Left cardiac atrium (tissue), 4 donors: ENCODE measurements at places on chromosomes 4 and X.

DNA sequence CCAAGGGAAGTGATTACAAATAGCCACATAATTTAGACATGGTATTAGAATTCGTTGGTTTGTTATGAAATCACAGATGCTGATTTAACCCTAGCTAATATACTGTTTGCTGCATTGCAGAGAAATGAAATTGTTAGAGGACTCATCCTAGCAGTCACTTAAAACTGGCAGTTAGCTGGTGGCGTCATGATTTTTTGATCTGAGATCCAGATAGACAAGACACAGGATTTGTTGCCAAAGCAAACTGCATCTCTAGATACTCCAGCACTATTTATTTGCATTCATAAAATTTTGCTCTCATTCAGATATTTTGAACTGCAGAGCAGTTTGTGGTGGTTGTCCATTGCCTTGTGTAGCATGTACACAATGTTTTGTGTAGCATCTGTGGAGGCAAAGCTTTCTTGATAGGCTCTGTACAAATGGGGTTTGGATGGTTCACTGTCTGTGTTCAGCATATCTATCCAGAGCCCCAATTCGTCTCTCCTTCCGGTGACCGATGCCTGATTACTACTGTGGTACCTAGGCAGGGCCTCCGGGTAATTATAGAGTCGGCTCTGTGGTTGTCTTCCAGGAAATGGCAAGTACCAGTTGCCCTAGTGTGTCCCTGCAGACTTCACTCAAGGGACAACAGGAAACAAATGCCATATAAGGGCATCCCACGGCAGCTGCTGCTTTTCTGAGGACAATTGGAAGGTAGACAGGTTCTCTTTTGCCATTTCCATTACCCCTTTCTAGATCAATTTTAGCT, 30.1 kb upstream of the SPARCL1 start:
- DNase-seq, result no peak

DNA sequence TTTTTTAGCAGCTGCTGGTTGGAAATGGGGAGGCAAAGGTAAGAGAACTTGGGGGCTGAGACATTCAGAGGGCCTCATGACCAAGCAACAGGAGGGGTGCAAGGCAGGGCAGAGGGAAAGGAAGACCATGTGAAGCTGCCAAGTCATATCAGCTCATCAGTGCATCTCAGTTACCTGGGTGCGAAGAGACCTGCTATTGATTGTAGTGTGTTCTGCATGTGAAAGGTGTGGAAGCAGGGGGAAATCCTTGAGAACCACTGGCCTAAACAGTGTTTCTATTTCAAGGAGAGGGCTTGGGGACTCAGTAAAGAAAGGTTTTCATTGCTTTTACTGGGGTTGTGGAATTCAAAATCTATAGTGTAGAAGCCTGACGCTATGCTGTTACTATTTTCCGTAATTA, 47.1 kb upstream of the EDA start:
- DNase-seq, result no peak

- no peak for DNase-seq
Measured at GRCh38 chrX:53642337-53642736, 44.2 kb downstream of the HUWE1 start.

DNA sequence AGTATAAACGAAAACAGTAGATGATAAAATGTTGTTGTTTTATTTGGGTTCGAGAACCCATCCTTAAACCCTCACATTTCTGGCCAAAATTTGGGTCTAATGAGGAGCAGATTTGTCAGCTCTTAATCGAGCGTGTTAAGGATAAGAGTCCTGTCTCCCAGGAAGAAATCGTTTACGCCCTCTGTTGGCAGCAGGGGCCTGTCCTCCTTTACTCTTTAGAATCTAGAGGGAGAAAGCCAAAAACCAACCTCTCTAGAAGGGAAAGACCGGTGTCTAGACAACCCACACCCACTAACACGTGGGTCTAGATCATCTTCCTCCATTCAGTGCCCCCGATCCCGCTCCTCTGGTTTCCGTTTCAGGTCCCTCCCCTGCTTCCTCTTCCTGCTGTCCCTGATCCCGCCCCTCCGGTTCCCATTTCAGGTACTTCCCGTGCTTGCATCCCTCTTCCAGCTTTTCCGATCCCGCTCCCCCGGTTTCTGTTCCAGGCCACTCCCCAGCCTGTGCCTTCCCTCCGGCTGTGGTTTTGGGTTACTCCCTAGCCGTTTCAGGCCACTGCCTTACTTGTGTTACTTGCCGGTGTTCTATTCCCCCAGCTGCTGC, 339.1 kb downstream of the PAPSS1 start:
- no peak for DNase-seq

DNA sequence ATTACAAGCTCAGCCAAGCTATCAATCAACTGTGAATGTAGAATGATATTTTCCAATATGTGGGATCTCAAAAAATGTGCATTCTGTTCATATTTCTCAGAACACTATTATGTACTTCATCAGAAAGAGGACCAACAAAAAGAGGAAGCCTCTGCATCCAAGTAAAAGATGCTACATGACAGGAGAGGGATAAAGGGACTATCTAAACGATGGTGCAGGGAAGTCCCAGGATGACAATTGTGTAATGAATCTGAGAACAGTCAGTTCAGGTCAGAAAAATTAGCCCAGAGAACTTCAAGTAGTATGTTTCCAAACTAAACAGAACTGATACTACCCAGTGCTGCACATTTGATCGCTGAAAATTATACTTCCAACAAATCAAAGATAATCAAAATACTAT, 127.0 kb downstream of the ZNF330 start:
- DNase-seq, result no peak
